Stimulated activated naive CD4-positive, alpha-beta T cell (primary cell): ENCODE measurements at places on chromosomes 4 and X.

DNA sequence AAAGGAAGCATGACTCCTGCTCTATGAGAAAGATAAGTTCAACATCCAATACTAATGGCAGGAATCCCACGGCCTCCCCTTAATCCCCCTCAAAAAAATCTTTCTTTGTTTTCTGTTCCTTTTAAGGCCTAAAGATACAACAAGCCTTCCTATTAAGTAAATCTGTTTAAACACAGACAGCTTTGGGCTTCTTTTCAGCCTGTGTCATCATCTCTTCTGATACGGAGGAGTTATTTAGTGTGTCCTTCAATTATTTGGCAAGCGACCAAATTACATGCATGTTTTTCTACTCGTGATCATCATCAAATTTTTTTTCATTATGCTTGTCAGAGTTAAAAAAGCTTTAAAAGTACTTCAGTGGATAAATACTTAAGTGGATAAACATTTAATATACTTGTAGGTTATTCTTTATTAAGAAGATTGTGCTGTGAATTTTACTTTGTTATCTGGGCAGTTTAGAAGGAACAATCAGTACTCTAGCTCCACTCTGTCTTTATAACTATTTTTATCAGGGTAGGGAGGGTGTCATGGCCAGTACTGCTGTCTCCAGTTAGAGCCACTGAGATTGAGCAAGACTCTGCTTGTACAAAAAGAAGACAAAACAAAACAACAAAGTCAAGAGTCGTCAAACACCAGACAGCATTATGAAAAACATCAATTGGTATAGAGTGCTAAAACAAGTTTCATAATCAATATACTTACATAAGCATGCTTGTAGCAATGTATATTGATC lies 210.7 kb downstream of the PRR32 start:
- DNase-seq = no peak

DNA sequence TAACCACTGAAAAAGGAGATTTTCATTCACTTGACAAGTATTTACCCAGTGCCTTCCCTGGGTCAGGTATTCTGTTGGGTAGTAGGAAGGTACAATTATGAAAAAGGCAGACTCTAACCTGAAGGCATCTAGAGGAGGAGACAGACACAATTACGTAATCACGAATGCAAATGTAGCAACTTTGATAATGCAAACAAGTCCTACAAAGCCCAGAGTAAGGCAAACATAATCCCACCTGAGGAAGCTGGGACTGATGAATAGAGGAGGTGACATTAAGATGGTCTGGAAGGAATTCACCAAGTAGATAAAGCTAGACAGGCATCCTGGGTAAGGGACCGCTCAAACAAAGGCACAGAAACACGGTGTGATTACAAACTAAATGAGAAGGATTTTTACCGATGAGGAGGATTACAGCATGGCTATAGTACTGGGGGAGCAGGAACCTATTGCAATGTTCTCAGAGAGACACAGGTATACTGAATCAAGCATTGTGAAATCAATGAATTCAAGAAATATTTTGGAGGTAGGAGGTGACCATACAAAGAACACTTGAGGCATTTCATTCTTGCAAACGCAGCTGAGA lies 37.1 kb downstream of the TMEM150C start:
- DNase-seq = no peak

GRCh38 chrX:83511208-83511607 lies 3.1 kb downstream of the POU3F4 start:
- DNase-seq = no peak

DNA sequence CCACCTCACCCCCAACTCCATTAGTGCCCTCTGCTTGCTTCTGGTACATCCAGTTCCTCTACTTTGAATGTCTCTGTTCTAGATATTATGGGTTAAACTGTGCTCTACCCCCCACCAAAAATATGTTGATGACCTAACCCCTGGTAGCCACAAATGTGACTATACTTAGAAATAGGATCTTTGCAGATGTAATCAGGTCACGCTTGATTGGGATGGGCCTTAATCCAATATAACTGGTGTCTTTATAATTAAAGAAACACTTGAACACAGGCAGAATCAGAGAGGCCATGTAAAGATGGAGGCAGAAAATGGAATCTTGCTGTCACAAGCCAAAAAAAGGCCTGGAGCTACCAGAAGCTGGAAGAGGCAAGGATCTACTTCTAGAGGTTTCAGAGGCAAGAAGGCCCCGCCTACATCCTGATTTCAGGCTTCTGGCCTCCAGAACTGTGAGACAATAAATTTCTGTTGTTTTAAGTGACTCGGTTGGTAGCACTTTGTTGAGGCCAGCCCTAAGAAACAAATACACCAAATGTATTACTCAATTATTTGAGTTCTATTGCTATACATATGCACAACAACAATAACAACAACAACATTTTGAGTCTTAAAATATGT lies 220.0 kb downstream of the PPP3CA start:
- no peak for DNase-seq

- no peak for DNase-seq
Observed at GRCh38 chr4:110633358-110634341, 10.8 kb upstream of the PITX2 start.

DNA sequence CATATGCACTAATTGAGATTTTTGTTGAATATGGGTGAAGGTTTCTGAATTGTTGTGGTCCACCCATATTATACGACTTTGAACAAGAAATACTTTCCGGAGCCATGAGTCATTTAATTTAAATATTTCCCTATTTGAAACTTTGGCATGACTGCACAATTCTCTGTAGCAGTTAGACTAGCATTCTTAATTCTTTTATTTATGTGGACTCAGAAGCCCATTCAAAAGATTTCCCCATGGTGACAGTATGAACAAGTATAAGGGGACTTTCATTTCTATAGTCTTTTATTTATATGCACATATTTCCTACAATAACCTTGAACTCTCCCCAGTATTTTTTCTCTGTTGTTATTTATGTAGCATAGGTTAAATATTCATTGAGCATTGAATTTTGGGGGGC lies 72.6 kb downstream of the DTHD1 start:
- no peak for DNase-seq

DNA sequence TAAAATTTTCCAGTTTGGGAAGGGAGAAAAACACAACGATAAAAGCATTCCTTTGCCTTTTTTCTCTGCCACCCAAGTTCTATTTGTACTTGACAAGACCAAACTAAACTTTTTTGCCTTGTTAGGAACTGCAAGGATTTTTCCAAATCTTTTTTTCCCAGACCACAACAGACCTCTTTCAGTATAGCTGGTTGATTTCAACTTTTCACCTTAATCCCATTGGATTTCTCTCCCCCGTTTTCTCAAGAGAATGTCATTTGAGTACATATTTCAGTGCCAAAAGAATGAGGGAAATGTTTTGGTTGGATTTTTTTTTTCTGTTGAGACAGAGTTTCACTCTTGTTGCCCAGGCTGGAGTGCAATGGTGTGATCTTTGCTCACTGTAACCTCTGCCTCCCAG lies 18.5 kb upstream of the SGMS2 start:
- no peak for DNase-seq
